ENCODE measurements at places on chromosomes 4 and X. TPM values are rescaled to one million over a fixed set of nuclear protein-coding genes. Genes with fewer than 3 reads are reported as not detected.

The CTAG1A gene
- total RNA-seq = not detected

The AGA gene
- 7.3 TPM for total RNA-seq

The HSPA4L gene
- 10.9 TPM for total RNA-seq

The MAGEC3 gene
- not detected for total RNA-seq

The SASH3 gene
- 1.8 TPM for total RNA-seq

The PDGFRA gene
- 21.6 TPM for total RNA-seq

Data from left ventricle myocardium superior (tissue), 1 donor.